ENCODE measurements at places on chromosomes 6 and 20.

DNA sequence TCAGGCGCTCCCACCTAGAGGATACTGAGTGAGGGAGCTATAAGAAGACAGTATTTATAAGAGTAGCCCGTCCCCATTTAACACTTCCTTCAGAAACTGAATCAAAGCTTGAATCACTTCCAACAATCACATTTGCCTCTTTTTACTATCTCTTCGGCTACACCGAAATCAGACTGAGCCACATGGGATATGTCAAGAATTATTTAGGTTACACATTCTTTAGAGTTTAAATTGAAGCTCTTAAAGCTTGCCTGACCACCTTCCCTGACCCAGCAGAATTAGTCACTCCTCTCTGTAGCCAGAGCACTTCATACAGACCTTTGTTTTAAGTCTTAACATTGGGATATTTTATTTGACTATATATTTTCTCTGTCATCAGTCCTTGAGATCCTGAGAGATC lies 163.7 kb downstream of the MAFB start:
- DNase-seq = no peak

DNA sequence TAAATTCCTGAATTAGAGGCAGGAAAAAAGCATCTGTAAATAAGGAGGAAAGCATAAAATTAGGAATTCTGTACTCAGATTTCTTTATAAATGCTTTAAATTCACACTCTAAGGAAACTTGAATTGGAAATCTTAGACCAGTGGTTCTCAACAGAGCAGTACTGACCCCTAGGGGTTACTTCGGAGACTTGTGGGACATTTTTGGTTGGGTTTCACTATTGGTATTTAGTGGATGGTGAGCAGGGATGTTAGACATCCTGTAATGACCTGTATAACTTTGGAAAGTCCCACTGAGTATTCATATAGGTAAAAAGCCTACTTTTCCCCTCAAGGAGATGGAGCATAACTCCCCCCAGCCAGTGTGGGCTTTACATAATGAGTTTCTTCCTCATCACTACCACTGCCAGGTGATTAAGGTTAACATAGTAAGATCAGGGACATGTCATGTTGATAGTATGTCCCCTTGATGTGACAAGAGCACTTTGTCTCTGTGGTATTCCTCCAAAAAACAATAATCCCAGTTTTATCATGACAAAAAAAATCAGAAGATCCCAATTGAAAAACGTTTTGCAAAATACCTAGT lies 31.0 kb downstream of the GLO1 start:
- peak; percentile 68 for DNase-seq

- no peak for DNase-seq
Measured at GRCh38 chr6:71589254-71589653, 297.1 kb upstream of the RIMS1 start.

DNA sequence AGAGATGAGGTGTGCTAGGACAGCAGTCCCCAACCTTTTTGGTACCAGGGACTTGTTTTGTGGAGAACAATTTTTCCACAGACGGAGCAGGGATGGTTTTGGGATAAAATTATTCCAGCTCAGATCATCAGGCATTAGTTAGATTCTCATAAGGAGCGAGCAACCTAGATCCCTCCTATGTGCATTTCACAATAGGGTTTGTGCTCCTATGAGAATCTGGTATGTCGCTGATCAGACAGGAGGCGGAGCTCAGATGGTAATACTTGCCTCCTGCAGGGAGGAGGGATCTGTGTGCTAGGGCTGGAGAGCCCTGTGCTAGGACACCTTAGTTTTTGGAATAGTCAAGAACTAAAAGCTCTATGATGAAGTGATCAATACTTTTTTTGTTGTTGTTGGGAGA lies 2.5 kb downstream of the SMIM13 start:
- DNase-seq = peak; percentile 32

GRCh38 chr6:106360989-106361430 lies 493 bp downstream of the CRYBG1 start:
- no peak for DNase-seq

DNA sequence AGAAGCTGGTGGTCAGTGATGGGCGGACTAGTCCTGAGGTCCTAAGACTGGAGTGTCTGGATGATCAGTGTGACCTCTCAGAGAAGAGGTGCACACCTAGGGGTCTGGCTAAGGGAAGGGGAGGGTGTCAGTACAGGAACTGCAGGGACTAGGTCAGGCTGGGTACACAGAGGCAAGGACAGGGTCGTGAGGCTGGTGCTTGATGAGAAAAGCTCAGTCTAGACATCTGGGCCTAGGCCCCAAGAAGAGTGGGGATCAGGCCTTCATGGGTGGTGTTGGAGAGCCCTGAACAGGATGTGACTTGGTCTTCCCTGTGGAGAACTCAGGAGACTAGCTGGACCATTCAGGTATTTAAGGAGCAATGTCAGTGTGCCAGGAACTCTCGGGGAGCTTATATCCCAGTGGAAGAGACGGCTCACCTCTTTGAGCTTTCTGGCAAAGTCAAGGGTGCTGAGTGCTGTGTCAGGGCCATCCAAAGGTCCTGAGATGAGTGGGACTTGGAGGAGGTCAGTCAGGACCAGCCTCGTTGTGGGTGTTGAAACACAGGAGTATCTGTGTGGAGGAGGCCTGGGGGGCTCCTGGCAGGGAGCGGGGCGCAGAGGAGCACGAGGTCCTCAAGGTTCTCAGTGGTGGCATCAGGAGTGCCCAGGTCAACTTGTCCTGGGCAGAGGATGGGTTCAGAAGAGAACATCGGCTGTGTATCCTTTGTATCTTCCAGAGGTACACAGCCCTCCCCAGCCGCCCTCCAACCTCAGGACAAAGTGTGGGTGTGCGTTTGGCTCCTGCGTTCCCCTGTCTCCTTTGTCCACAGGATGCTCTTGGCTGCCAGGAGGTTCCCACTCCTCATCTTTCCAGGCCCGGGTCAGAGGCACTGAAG lies 13.3 kb upstream of the MYT1 start:
- no peak for DNase-seq

GRCh38 chr20:63648895-63649589 lies 4.2 kb downstream of the STMN3 start:
- DNase-seq = no peak

- no peak for DNase-seq
Measured at GRCh38 chr20:34045294-34045693, 51.6 kb downstream of the RALY start.

DNA sequence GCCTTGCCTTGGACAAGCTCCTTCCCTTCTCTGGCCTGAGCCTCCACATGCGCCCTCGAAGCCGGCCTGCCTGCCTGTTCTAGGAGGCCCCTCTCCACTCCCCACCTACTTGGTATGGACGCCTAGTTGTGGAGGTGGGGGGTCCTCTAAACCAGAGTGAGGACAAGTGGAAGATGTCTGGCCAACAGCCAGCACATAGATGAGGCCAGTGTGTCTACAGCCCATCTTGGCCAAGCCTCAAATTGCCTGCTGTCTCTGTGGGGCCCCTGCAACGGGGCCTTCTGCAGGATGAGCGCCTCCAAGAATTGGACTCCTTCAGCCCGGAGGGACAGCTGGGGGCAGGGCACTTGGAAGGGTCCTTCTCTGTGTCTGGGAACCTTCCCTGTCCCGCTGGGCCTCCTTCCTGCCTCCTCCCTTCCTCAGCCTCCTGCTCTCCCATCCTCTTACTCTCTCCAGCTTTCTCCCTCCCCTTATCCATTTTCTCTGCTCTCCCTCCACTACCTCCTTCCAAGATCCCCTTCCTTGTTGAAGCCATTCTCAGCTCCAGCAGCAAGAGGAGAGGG lies 1.6 kb downstream of the MDFI start:
- no peak for DNase-seq

DNA sequence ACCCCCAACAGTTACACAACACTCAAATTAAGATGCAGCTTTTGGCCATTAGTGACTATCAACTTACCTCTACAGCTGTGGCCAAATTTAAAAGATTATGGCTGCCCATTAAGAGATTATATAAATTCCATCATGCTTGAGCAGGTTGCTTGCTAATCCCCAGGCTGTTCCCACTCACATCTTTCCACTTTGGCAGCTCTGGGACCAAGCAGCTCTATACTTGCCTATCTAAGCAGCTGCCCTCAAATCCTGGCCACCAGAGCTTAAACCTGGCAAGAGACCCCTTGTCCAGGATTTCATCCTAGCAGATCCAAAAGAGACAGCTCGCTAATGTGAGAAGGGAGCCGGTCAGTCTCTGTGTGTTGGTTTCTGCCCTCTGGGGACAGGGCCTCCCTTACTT lies 127.9 kb downstream of the SLC23A2 start:
- peak; percentile 99 for DNase-seq

DNA sequence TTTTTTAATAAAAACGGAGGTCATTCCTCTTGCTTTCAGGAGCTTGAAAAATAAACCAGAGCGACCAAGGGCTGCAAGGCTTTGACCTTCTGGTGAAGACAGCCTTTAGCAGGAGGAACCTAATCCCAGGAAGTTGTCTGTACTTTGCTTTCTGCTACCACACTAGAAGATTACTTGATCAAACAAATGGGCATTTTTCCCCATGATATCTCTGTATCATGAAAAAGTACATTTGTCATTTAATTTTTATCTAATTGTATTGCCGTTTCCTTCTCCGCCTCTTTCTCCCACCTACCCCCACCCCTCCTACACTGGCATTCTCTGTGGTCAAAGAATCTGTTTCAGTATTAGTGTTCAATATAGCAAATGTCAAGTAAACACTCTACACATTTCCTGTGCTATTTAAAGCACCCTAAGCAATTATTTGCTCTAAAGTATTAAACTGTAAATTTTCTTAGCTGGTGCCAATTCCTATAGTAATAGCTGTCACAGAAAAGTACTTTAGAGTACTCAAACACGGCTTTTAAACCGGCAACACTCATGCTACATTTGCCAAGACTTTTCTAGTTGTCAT lies 29.7 kb downstream of the ATXN1 start:
- no peak for DNase-seq

DNA sequence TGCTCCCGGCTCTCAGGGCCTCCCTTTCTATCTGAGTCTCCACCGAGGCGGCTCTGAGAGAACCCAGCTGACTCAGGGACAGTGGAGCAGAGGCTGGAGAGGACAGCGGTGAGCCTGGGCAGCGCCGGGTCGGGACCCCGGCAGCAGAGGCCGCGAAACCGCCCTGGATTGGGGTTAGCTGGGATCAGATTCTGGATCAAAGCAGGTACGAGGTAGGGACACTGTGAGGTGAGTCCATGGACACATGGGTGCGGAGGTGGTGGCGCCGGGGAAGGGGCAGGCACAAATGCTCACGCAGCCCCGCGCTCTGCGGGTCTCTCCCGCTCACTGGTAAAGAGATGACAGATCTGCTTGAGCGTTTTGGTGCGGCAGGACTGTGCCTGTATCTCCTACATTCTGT lies 146.4 kb upstream of the GGTLC1 start:
- no peak for DNase-seq

- no peak for DNase-seq
Measured at GRCh38 chr6:70299456-70299855, 3.4 kb downstream of the COL9A1 start.

DNA sequence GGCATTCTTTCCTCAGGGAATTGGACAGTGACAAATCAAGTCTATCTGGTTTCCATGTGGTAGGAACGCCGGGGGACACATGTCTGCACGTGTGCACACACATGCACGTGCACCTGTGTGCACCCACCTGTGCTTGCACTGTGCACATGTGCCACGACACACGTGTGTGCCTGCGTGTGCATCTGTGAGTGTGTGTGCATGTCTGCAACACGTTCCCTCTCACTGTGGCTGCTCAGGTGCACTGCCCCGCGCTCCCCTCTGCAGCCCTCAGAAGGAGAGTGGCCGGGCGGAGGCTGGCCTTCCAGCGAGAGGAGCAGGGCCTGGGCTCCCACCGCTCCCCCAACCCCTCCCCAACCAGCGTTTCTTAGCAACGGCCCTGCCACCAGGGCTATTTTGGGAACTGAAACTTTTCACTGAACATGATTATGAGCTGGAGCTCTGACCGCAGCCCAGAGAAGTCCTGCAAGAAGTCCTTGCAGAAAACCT lies 147.8 kb downstream of the PHACTR3 start:
- DNase-seq = no peak

DNA sequence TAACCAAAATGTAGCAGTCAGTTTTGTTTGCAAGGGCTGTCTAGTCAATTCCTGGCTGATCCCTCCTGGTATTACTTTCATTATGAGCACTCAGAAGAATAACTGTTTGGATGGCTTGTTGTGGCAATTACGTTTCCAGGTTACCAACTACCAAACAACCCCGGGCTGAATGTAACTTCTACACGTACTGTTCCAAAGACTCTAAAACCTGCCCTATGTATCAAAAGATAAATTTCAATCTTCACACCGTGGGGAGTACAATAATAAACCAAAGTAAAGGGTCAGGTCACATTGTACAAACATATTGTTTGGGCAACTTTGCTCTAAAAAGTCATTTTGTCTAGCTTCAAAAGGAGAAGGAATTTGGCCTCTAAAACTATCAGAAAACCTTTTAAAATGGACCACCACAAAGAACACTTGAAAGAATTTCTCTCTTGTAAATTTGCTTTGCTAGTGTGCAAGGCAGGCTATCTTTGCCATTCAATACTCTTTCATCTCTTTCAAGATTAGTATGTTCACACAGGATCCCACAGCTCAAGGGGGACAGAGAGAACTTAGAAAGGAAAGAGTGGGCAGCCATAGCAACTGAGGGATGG lies 27.6 kb downstream of the DCDC2 start:
- no peak for DNase-seq

- DNase-seq = peak; percentile 70
Measured at GRCh38 chr20:33914919-33915318, 78.8 kb upstream of the RALY start.

GRCh38 chr6:116229287-116229913 lies 24.5 kb downstream of the TSPYL4 start:
- DNase-seq = no peak

GRCh38 chr6:130500693-130501092 lies 134.9 kb downstream of the TMEM200A start:
- no peak for DNase-seq

GRCh38 chr20:61659246-61659993 lies 406.3 kb downstream of the TAF4 start:
- no peak for DNase-seq

DNA sequence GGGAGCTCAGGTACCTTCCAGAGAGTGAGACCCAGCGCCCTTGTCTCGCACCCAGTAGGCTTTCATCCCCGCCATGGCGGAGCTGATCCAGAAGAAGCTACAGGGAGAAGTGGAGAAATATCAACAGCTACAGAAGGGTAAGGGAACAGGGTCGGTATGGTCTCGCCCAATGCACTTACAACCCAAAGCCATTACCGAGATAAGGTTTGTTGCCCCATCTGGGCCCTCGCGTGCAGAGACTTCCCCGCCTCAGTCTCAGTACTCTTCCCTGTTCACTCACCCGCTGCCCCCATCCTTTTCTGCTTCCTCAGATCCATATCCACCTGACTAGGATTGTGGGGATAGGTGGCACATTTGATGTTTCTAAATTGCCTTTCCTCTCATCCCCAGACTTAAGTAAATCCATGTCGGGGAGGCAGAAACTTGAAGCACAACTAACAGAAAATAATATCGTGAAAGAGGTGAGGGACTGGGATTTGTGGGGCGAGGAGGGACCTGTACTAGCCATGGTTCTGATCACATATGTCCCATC lies 449 bp downstream of the PFDN6 start:
- DNase-seq = no peak

- DNase-seq = no peak
Measured at GRCh38 chr6:73696966-73697655, 1.1 kb downstream of the CD109 start.

- no peak for DNase-seq
Measured at GRCh38 chr6:112348334-112348874, 1.3 kb downstream of the RFPL4B start.

Data from NCI-H524 (cell line).